Endothelial cell (in vitro differentiated cells): ENCODE measurements at places on chromosomes 12 and 14.
A peak's percentile ranks its signal among the peaks of the same experiment; 100 is the strongest.

DNA sequence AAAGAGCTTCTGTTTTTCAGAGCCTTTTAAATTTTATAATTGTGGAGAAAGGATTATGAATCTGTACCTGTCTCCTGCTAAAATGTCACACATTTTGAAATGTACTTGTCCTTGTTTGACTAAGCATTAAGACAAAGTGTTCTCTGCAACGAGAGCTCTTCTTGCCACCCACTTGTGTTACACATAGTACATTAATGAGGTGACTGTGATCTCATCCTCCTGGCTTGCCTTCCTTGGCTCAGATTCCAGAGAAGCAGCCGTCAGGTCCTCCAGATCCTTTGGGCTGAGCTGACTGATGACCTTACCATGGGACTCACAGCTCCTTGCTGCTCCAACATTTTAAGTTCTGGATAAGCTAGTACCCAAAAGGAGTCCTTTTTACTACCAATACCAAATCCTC, 81.4 kb downstream of the BBS10 start:
- no peak for DNase-seq

- DNase-seq, result no peak
Observed at GRCh38 chr14:101108579-101109346, 205.2 kb upstream of the RTL1 start.

GRCh38 chr14:37969511-37969979, 238.2 kb upstream of the SSTR1 start:
- no peak for DNase-seq

- DNase-seq, result no peak
Observed at GRCh38 chr12:14937689-14938088, 648 bp downstream of the ERP27 start.

DNA sequence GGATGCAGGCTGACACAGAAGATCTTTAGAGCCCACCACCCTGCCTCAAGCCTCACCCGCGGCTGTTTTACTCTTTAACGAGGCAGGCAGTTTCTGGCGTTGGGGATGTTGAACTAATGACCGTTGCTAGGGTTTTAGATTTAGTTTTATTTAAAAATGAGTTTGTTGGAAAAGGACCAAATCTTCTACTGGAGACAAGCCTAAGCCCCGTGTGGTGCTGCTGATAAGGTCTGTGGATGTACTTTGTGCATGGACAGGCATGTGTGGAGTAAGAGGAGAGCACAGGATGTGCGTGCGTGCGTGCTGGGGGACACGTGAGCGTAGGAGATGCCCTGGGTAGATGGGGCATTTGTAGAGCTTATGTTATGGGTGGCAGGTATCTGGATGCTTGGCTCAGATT, 5.7 kb downstream of the NTF3 start:
- DNase-seq, result no peak

GRCh38 chr12:70571705-70572268, 65.4 kb downstream of the PTPRB start:
- DNase-seq, result no peak

DNA sequence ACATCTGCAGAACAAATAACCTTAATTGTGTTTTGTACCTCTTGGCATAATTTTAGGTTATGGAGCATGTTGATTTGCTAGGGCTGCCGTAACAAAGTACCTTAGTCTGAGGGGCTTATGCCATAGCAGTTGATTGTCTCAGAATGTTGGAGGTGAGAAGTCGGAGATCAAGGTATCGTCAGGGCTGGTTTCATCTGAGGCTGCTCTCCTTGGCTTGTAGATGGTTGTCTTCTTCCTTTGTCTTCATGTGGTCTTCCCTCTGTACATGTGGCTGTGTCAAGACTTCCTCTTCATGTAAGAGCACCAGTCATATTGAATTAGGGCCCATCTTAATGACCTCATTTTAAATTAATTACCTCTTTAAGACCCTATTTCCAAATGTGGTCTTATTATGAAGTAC, 64.4 kb upstream of the PTHLH start:
- DNase-seq, result no peak

DNA sequence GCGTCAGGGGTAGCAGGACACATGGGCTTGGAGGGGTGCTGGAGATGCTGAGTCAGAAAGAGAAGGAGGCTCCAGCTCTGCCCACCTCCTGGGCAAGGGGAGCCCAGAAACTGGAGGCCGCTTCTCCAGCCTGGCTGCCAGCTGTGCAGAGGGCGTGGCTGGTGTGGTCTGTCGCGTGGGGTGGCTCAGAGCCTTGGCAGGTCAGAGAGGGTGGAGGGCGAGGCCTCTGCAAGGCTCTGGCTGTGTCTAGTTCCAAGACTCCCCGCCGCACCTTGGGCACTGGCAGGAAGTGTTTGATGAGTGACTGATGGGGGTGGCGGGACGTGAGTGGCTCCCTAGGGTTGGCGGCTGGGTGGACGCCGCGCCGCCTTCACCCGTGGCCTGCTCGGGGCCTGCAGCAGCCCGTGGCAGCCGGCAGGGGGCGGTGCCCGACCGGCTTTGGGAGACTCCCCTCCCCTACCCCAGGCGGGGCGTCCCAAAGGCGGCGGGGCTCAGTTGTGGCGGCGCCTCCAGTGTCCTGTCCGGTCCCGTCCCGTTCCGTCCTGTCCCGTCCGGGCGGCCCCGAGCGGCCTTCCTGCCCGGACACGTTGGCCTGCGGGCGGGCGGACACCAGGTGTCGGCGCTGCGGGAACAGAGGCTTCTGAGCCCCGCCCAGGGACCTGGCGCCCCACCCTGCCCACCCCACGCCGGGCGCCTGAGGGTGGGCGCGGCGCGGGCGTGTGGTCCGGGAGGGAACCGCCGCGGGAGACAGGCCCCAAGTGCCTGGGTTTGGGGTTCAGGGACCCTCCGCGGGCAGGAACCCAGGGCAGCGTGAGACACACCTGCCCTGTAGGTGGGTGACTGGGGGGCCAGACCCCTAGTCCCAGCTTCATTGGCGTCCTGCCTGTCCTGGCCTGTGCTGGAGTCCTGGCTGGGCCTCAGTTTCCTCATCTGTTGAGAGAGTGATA, 39.7 kb downstream of the KRT80 start:
- DNase-seq, result peak; percentile 80

- DNase-seq, result no peak
Observed at GRCh38 chr12:18589316-18589715, 148.5 kb downstream of the PLCZ1 start.

DNA sequence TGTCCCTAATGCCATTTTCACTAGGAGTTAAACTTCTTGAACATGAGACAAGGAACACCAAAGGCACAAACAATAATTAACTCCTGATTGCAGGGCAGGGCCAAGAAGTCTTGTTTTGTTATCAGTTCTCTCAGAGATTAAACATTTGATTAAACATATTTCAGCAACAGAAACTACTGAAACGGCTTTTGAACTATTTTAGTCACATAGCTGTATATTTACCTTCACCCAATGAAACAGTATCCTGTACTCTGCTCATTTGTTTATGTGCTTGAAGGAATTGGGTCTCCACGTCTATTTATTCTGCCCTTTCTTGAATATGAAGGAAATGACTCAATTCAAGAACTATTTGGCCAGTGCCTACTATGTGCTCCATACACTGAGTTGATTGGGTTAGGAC, 51.3 kb upstream of the PTCSC3 start:
- DNase-seq, result no peak

DNA sequence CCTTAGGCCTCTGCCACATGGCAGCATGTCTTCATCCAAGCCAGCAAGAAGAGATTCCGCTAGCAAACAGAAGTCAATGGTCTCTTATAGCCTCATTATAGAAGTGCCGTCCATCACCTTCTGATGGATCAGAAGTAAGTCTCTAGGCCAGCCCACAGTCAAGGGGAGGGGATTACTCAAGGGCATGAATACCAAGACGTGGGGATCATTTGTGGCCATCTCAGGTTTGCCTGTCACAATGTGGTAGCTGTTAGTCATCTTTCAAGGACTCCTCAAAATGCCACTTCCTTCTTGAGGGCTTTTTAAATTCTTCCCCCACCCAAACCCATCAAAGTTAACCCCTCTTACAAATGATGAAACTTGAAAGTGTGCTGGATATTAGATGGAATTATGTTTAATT, 8.1 kb upstream of the ADCY6 start:
- DNase-seq, result no peak

- DNase-seq, result no peak
Observed at GRCh38 chr14:38405851-38406635, 150.2 kb upstream of the CLEC14A start.

- DNase-seq, result no peak
Observed at GRCh38 chr14:102215071-102215470, 75.4 kb downstream of the WDR20 start.

- DNase-seq, result no peak
Observed at GRCh38 chr12:58269476-58269875, 328.1 kb downstream of the ATP23 start.

DNA sequence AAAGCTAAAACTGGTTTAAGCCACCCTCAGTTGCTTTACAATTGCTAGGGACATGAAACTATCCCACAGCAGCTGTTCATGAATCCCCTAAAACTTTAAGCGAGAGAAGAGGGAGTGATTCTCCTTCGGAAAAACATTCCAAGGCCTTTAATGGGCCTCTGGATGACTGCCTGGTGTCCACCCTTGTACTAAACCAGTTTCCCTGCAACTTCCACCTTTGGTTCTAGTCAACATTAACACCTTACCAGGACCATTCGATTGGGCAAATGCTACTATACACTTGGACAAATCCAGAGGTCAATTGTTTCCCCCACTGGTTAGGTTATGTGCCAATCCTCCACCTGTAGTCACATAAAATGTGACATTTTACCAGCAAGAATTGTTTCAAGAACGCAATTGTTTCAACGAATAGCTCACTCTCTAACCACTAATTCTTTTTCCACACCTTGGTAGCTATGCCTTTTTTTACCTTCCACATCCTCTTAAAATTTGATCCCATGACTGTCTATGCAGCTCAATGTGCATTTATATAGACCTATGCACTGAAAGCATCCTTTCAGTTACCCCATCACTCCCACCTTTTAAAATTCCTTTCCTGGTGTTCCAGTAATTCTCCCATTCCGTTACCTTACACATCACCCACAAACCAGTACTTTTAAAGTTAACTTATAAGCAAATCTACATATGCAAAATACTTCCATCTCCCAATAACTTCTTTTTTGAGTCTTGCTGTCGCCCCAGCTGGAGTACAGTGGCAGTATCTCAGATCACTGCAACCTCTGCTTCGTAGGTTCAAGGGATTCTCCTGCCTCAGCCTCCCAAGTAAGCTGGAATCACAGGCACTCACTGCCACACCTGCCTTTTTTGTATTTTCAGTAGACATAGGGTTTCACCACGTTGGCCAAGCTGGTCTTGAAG, 3.6 kb downstream of the UBC start:
- DNase-seq, result no peak

DNA sequence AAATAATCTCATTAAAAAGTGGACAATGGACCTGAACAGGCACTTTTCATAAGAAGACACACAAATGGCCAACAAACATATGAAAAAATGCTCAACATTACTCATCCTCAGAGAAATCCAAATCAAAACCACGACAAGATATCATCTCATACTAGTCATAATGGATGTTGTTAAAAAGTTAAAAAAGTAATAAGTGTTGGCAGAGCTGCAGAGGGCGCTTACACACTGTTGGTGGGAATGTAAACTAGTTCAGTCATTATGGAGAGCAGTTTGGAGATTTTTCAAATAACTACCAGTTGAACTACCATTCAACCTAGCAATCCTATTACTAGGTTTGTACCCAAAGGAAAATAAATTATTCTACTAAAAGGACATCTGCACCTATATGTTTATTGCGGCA, 47.2 kb downstream of the FOXG1 start:
- DNase-seq, result no peak

DNA sequence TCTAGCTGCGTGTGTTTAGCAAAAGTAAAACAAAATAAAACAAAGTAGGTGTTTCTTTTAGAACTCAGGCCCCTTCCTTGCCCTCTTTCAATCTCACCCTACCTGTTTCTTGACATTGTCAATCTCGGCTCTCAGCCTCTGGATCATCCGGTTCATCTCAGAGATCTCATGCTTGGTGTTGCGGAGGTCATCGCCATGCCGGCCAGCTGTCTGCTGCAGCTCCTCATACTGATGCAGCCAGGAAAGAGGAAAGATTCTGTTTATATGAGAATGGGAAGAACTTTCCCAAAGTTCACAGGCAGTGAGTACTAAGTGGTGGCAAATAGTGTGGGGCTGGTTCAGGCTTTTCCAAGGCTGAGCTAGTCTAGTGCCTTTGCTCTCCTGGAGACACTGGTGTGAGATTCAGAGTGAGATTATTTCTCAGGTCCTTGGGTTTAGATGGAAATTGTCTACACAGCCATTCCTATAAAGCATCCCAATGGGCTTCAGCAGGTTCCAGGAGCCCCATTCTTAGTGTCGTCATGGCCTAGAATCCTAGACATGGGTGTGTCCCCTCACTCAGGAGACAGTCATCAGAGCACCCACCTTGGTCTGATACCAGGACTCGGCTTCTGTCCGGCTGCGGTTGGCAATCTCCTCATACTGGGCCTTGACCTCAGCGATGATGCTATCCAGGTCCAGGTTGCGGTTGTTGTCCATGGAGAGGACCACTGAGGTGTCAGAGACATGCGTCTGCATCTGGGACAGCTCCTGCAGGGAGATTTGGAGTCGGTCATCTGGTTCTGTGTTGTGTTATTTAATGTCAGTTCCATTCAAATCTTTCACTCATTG, 3.0 kb downstream of the KRT5 start:
- no peak for DNase-seq

DNA sequence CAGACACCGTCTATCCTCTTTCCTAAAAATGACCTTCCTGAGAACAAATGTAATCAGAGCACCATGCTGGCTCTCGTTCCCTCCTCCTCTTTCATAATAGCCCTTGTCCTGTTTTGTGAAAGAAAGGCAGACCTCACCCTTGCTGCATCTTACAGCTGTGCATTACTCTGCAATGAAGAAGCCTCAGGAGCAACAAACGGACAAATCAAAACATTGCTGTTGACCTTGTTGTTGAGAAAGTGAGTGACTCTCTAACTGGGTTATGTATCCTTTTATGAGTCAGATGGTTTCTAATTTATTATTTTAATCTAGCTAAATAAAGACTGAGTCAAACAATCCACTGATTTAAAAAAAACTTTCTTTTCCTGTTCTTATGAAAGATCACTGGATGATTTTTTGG, 180.9 kb downstream of the RPS29 start:
- DNase-seq, result no peak

DNA sequence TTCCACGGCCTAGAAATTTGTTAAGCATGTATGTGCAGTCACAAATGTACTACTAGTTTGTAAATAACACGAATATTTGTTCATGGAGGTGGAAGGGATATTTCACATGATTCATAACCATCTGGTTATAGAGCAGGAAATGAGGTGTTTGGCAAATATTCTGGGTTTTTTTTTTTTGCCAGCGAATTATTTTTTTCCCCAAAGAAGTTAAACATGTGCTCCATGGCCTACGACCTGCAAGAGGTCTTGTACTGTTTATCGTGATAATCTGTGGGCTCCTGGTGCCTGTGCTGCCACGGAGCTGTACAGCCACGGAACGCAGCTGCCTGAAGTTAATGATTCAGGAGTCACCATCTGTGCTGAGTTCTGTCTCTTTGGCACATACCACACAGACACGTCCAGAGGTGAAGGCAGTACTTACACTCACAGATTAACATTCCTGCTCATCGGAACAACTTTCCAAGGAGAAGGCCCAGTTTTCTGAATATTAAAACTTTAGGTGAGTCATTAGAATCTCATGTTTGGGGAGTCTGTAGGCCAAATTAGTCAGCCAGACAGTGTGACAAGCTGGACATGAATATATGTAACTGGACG, 156.3 kb downstream of the TMX1 start:
- no peak for DNase-seq

GRCh38 chr12:54605138-54605970, 16.9 kb upstream of the PPP1R1A start:
- no peak for DNase-seq

- DNase-seq, result no peak
Observed at GRCh38 chr12:11884706-11885105, 186.0 kb upstream of the BCL2L14 start.
